ENCODE measurements at places on chromosomes 2 and 18.

GRCh38 chr2:45606796-45607195 lies 4.3 kb downstream of the SRBD1 start:
- H3K27ac ChIP-seq, result no peak overlapping the region
- peaks cover 1% of the 10 kb centered on the region for H3K36me3 ChIP-seq
- no peak overlapping the region for H3K4me3 ChIP-seq

GRCh38 chr2:12061286-12062052 lies 315.0 kb downstream of the LPIN1 start:
- no peaks in the 10 kb centered on the region for H3K4me1 ChIP-seq
- no peaks in the 10 kb centered on the region for H3K36me3 ChIP-seq
- H3K27me3 ChIP-seq, result no peaks in the 10 kb centered on the region
- no peak overlapping the region for H3K27ac ChIP-seq

DNA sequence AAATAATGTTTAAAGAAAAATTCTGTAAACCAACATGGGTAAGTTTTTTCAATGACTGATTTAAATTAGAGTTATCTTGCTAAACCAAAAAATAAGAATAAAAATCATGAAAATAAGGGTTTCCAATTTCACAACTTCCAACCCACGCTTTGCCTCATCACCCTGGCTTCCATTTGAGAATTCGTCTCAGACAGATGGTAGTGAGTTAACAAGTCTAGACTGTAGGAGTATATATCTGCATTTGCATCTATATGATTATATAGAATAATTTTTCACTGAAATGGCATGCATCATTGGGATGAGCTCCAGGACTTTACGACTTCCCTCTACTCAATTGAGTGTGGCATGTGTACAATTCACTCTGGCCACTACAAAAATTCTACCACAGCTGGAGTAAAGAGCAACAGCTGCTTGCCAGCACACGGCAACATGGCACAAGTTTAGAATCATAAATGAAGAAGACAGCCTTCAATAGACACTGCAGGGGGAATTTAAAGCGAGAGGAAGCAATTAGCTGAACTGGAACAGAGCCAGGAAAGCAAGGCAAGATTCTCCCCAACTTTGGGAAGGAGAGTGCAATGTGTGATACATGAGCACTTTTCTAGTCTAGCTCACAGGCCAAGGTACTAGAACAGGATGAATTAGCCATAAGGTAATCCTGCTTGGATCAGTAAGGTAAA lies 1673.5 kb upstream of the CELF4 start:
- H3K27me3 ChIP-seq, result no peaks in the 10 kb centered on the region
- no peak overlapping the region for H3K4me3 ChIP-seq
- H3K27ac ChIP-seq, result no peak overlapping the region
- no peak for DNase-seq

DNA sequence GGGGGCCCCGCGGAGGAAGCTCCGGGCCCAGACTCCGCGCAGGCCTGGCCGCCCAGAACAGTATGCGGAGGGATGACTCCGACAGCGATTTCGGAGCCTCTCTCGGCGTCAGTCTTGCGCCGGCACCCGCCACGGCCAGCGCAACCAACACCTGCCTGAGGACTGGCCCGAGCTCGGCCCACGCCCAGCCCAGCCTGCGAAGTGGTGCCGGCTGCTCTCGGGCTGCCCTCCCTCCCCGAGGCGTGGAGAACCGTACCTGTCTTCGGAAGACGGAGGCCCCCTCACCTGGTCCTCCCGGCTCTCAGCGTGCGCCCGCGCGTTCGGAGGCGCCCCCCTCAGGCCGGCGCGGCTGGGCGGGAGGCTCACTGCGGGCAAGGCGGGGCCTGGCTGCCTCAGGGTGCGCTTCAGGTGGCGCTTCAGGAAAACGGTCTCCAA lies at the start of gene M1AP:
Gene M1AP (minus strand): TSS at position 322 of the 435 bp plus-strand sequence. CDS start 8,055 bp downstream, outside the sequence.
- no peak for DNase-seq
- H3K4me3 ChIP-seq, result no peak within 1 kb of the TSS
- no peaks in the 10 kb centered on the region for H3K36me3 ChIP-seq
- H3K27ac ChIP-seq, result no peak within 1 kb of the TSS

DNA sequence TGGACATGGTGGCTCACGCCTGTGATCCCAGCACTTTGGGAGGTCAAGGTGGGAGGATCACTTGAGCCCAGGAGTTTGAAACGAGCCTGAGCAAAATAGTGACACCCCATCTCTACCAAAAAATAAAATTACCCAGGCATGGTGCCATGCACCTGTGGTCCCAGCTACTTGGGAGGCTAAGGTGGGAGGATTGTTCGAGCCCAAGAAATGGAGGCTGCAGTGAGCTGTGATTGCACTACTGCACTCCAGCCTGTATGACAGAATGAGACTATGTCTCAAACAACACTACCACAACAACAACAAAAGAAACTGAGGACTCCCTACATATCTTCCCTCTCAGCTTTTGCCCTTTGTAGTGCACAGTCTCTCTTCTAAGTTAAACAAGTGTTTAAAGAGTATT lies 53.3 kb upstream of the UPP2 start:
- no peaks in the 10 kb centered on the region for H3K4me1 ChIP-seq
- no peak overlapping the region for H3K27ac ChIP-seq
- H3K4me3 ChIP-seq, result no peak overlapping the region

- no peak for DNase-seq
- H3K27ac ChIP-seq, result no peak overlapping the region
- no peaks in the 10 kb centered on the region for H3K36me3 ChIP-seq
Observed at GRCh38 chr2:13201924-13202323, 485.2 kb downstream of the TRIB2 start.

DNA sequence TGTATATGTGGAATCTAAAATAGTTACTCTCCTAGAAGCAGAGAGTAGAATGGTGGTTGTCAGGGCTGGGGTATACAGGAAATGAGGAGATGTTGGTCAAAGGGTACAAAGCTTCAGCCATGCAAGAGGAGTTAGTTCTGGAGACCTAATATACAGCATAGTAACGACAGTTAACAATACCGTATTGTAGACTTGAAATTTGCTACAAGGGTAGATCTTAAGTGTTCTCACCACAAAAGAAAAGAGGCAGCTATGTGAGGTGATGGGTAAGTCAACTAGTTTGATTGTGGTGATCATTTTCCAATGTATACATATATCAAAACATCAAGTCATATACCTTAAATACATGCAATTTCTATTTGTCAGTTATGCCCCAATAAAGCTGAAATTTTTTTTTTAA lies 98.2 kb upstream of the CYP1B1 start:
- no peak overlapping the region for H3K4me3 ChIP-seq
- H3K27ac ChIP-seq, result no peak overlapping the region
- peaks cover 7% of the 10 kb centered on the region for H3K4me1 ChIP-seq
- H3K27me3 ChIP-seq, result no peaks in the 10 kb centered on the region

GRCh38 chr18:13501891-13502290 lies 224.5 kb downstream of the FAM210A start:
- peaks cover 13% of the 10 kb centered on the region for H3K36me3 ChIP-seq
- H3K27ac ChIP-seq, result peak overlapping the region; percentile 79
- H3K4me1 ChIP-seq, result peaks cover 36% of the 10 kb centered on the region
- peak overlapping the region; percentile 31 for H3K4me3 ChIP-seq
- H3K27me3 ChIP-seq, result no peaks in the 10 kb centered on the region

DNA sequence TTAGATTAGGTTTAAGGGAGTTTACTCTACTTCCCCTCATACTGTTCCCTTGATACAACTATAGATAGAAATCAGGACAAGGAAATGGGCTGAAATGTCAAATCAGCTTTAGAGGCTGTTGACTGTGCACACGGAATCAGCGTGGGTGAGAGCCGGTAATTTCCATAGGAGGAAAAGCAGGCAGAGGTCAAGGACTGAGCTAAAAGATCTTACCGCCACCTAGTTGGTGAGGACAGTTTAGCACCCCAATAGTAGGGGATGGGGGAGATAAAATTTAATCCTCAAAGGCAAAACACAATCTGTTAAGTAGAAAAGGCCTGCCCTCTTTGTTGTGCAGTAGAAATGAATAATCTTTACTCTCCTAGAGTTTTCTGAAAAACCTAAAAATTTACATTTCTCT lies 1154.5 kb upstream of the CHAC2 start:
- no peaks in the 10 kb centered on the region for H3K27me3 ChIP-seq
- no peak overlapping the region for H3K27ac ChIP-seq
- no peaks in the 10 kb centered on the region for H3K36me3 ChIP-seq
- H3K4me3 ChIP-seq, result no peak overlapping the region

GRCh38 chr2:58376592-58376991 lies 135.5 kb upstream of the FANCL start:
- no peaks in the 10 kb centered on the region for H3K27me3 ChIP-seq
- H3K4me3 ChIP-seq, result no peak overlapping the region
- no peaks in the 10 kb centered on the region for H3K4me1 ChIP-seq
- no peak overlapping the region for H3K27ac ChIP-seq

DNA sequence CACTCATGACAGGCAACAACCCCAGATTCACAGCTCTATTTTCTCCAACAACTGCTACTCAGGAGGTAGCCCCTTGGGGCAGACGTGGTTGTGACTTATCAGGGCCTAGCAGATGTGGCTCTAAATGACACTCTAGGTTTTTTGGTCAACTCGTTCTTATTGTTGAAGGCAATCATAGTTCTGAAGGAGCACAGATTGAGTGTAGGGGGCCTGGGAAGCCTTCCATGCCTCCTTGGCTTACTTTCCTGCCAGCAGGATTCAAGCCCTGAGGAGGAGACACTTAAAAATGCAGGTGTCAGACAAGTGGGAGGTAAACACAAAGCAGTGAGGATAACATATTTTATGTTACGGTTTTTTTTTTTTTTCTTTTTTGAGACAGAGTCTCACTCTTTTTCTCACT lies 23.5 kb upstream of the SUCLG1 start:
- H3K27me3 ChIP-seq, result no peaks in the 10 kb centered on the region
- no peaks in the 10 kb centered on the region for H3K36me3 ChIP-seq
- DNase-seq, result no peak
- no peak overlapping the region for H3K4me3 ChIP-seq
- H3K27ac ChIP-seq, result no peak overlapping the region

DNA sequence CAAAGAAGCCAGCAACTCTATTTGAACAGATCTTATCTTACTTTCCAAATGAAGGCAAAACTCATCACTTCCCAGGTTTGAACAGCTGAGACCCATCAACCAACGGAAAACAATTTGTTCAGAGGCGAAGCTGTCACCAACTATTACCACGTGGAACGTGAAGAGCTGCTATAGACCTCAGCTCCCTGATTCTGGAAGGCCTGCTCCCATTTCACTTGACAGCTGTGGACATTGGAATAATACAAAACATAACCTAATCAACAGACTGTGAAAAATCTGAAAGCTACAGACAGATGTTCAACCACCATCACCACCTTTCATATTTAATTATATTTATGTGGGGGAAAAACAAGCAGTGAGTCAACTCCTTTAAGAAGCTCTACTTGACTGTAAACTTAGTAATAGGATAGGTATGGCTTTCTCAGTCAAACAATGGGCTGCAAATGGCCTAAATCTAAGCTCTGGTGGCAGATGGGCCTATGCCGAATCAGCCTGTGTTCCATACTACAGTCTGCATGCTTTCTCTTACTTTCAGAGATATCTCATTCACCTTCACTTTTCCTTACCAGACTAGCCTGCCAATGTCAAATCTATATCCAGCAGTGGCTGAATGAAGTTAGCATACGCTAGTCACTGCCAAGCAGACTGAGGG lies 896.4 kb downstream of the TDRD15 start:
- H3K27me3 ChIP-seq, result no peaks in the 10 kb centered on the region
- no peak overlapping the region for H3K27ac ChIP-seq
- DNase-seq, result no peak
- no peak overlapping the region for H3K4me3 ChIP-seq
- no peaks in the 10 kb centered on the region for H3K4me1 ChIP-seq

DNA sequence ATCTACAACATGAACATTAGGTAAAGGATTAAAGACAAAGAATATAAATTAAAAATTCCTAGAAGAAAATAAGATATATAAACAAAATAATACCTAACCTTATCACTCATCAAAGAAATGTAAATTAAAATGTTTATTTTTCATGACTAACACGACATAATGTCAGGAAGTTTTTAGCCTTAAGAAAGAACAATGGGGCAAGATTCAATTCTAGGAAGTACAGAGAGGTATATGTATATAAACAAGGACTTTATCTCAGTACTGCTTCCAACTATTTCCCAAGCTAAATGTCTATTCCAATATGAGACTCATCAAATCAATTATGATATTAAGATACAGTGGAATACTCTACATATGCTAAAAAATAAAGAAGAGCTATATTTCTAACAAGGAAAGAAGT lies 44.1 kb downstream of the TTC21B start:
- H3K4me1 ChIP-seq, result no peaks in the 10 kb centered on the region
- H3K36me3 ChIP-seq, result peaks cover 36% of the 10 kb centered on the region
- H3K27ac ChIP-seq, result no peak overlapping the region
- DNase-seq, result no peak

GRCh38 chr2:231399853-231400680 lies 4.6 kb downstream of the B3GNT7 start:
- no peak overlapping the region for H3K4me3 ChIP-seq
- H3K27ac ChIP-seq, result peak overlapping the region; percentile 79
- DNase-seq, result peak; percentile 54
- H3K27me3 ChIP-seq, result no peaks in the 10 kb centered on the region

DNA sequence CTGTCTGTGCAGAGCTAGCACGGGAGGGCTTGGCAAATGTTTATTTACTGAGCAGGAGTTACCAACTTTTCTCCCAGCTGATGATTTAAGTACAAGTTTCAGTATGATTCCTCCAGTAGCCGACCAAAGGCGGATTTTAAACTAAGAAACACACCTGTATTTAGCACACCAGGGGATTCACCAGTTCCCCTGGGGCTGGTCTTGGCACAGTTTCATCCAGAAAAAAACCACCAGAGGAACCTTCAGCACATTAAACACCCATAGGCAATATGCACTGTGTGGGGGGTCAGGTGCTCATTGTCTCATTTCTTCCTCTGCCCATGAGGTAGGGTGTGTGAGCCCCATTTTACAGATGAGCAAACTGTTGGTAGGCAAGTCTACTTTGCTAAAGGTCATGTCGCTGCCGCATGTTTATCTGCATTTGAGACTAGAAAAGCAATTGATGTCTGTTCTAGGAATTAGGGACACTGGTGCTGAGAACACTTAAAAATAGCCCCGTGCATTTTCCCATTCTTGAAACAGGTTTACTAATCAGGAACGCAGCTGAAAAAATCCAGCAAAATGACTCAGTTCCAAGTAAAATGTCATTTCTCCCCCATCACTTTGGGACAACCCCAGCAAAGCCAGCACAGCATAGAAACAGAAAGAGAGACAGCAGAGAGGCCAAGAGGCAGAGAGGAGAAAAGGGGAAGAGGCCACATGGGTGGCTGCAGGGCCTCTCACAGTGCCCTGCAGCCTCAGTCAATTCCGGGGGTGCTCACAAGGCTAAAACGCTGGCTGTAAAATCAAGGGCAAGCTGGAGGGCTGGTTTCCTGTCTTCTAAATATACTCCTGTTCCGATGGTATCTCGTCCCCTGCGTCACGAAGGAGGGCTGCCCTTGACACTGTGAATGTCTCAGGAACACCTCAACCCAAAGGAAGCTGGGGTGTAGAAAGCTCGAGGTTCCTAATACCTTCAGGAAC lies 166.8 kb upstream of the ID2 start:
- H3K27ac ChIP-seq, result no peak overlapping the region
- no peak for DNase-seq
- H3K4me1 ChIP-seq, result no peaks in the 10 kb centered on the region
- no peaks in the 10 kb centered on the region for H3K27me3 ChIP-seq
- peaks cover 5% of the 10 kb centered on the region for H3K36me3 ChIP-seq

GRCh38 chr2:241218131-241219029 lies 29.9 kb downstream of the ANO7 start:
- no peak for DNase-seq
- H3K4me1 ChIP-seq, result peaks cover 16% of the 10 kb centered on the region
- peak overlapping the region; percentile 64 for H3K4me3 ChIP-seq
- H3K36me3 ChIP-seq, result no peaks in the 10 kb centered on the region
- H3K27ac ChIP-seq, result no peak overlapping the region
